ENCODE measurements at places on chromosomes 13 and 19.
A peak's percentile ranks its signal among the peaks of the same experiment; 100 is the strongest.

DNA sequence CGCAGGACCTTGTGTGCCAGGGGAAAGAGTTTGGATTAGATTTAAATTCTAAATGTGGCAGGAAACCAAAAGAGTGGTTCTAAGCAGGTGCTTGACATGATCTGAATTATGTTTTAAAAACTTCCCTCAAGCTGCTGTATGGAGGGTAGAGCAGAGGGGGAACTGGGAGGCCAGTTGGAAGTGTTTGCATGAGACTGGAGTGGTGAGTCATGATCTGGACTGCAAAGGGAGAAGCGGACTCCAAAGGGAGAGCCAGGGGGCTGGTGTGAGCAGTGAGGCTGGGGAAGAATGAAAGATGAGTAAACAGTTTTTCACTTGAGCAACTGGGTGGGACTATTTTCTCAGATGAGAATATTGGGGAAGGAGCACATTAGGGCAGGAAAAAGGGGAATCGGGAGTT is 206.1 kb downstream of the DNAJC15 start:
- no peak for DNase-seq

DNA sequence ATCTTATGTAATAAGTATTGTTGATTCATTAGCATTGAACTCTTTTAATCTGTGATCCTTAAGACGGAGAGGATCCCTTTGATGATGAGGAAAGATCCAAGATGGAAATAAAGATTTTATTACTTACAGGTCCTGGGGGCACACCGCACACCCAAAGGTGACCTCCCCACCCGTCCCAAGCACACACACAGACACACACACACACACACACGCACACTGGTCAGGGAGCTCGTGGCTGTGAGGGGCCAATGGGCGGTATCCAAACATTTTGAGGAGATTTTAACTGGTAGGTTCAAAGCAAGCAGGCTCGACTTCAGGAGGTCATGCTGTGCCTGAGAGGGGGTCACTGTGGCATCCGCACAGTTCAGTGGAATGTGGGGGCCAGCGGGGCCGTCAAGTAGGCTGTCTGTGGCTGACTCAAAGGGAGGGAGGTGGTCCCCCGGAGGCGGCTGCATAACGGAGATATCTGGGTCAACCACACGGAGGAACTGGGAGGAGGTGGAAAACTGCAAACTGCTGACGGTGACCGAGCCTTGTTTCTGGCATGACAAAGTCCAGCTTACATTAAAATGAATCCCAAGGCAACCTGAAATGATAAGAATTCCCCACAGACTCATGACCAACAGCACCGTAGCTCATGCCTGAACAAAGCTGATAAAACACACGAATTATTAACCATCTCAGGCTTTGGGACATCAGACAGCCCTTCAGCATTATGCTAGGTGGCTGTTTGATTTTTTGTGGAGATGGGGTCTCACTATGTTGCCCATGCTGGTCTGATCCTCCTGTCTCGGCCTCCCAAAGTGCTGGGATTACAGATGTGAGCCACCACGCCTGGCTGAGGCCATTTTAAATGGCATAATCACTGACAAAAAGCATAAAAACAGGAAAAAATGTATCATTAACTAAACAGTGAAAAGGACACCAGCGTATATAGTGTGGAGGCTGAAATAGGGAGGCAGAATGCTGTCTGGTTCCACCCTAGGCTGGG is 20.9 kb upstream of the SIGLEC11 start:
- no peak for DNase-seq

DNA sequence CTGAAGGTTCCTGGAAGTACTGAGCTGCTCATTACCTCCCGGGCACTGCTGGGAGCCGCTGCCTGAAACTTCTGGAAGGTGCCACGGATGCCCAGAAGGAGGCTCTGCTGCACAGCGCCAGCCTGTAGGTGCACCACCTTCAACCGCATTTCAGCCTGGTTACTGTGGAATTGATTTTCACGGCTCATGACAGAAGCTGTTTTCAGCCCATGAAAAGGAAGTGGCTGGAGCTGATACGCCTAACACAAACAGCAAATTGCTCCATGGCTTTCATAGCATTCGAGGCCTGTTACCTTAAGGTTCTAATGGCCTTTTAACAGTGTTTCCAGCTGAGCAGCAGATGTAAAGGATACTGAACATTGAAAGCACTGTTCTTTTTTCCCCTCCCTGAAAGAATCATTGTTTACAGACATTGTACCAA is 22.0 kb downstream of the GPC6 start:
- peak; percentile 73 for DNase-seq

DNA sequence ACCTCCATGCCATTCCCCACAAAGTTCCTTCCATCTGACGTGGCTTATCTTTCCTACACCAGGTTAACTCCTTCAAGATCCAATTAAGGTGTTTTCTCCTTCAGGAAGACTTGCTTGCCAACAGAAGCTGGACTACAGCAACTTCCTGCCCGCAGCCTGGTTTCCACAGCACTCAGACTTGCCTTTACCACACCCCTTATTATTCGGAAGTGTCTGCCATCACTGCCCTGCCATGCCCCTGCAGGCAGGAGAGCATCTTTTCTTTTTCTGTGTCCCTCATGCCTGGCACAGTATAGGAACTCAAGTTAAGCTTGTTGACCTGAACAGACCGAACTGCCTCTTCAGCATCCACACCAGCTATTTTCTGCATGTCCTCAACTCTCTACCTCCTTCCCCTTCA is 168.0 kb downstream of the FOXO1 start:
- no peak for DNase-seq

DNA sequence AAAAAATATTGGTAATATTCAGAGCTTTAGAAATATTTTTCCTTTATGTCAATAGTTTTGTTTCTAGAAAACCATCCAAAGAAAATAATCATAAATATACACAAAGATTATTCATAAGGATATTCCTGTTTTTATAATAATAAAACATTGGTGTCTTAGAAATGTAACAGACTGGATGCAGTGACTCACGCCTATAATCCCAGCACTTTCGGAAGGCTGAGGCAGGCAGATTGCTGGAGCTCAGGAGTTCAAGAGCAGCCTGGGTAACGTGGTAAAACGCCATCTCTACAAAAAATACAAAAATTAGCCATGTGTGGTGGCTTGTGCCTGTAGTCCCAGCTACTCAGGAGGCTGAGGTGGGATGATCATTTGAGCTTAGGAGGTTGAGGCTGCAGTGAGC is 106.8 kb downstream of the DHRS12 start:
- DNase-seq, result no peak
